ENCODE measurements at places on chromosomes 5 and 9.

GRCh38 chr5:83387041-83387440, 84.5 kb upstream of the VCAN start:
- DNase-seq: no peak

DNA sequence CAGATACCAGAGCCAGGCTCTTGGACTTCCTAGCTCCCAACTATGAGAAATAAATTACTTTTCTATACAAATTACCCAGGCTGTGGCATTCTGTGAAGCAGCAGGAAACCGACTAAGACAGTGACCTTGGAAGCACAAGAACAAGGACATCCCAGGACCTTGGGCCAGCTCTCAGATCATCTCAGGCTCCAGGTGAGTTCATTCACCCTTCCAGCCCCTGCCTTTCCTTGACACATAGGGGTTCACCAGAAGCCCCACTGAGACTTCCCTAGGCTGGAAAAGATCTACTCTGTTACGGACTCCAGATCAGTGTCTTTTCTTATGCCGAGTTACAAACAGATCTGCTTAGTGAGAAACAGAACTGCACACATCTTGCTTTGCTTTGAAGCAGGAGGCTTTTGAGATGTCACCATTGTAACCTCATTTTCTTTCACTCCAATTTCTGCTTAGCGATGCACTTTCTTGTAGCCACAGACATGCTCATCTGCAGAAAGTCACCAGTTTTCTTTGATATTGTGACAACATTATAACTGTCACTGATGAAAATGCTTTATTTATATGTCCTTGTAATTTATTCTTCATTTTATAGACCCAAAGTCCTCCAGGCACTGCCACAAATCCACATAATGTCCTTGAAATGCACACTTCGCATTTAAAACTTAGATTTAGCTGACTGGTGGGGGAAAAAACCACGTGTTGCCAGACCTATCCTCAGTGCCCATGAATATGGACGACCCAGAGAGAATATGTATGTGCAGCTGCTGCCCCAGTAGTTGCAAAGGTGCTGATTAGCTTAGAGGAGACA, 8.1 kb downstream of the CD180 start:
- no peak for DNase-seq

DNA sequence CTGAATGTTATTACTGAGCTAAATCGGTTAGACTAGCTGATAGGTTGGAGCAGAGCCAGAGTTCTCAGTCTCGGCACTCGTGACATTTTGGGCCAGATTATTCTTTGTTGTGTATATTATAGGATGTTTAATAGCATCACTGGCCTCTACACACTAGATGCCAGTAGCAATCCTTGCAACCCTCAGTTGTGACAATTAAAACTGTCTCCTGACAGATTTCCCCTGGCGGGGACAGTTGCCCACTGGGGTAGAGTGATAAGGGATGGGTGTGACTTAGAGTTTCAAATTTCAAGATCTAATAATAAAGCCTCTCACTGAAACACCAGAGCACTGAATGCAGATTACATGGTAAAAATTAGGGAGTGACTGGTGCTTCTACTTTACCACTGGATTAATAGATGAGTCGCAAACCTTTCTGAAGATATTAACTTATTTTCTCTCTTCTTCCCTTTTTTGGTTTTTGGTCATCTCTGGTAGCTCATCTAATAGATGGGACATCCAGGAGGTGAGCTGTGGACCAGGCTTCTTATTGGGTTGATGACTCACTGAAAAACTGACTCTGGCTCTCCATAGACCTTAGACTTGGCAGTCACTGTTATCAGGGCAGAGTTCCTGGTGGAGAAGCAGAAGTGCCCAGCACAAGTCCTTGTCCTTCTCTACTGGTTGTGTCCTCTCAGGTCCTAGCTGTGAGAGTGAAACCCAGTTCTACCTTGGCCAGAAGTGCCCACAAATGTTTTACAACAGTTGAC, 150.3 kb downstream of the UNC13B start:
- no peak for DNase-seq

- DNase-seq: no peak
These were observed 180.2 kb downstream of the DENND1A start for GRCh38 chr9:123749580-123750202.

- DNase-seq: no peak
These were observed 51.2 kb upstream of the TRIM32 start for GRCh38 chr9:116635908-116636307.

DNA sequence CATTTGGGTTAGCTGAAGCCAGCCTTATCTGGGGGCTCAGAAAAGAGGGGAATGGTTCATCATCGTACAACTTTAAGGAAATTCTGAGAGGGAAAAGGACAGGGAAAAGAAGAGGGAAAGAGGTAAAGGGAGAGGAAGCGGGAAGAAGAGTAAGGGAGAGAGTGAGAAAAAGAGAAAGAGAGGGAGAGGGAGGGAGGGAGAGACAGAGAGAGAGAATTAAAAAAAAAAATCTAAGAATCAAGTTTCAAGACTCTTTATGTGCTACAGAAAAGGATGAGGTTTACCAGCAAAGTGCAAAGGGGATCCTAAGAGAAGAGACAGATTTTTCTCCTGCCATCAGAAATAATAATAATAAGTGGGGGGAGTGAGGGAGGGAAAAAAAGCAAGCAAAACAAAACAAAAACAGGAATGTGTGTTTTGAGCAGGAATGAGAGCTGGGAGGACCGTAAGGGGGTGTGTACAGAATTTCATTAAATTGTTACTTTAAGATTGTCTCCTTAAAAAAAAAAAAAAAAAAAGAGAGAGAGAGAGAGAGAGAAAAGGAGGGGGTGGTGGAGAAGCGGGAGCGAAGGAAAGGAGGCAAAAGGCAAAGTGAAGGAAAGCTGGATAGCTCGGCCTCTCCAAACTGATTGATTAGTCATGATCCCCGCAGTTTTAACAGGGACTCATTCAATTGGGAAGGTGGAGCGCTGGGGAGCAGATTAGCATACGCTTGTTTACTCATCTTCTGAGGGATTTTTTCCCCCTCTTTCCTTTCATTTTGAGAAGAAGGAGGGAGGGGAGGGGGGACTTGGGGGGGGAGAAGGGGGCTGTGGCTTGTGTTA, 438 bp upstream of the PAPPA start:
- no peak for DNase-seq

DNA sequence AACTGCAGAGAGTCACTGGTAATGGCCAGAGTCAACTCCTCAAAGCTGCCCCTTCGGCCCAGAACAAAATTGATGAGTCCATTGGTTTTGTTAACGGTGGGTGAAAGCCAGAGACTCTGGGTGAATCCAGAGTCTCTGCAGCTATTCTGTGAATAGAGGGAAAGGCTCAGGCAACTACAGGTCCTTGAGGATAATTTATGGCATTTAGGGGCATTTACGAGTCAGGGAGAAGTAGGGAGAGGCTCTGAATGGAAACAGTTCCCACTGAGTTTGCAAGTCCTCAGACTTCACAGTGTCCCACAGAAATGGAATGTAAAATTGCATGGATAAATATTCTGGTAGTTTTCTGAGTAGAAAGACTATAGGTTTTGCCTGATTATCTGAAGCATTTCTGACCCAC, 257.8 kb downstream of the SEC61B start:
- DNase-seq: no peak

GRCh38 chr9:75147638-75148037, 59.3 kb downstream of the OSTF1 start:
- DNase-seq: no peak

GRCh38 chr9:107294756-107295155, 11.7 kb downstream of the RAD23B start:
- no peak for DNase-seq

- no peak for DNase-seq
These were observed 60.8 kb downstream of the PTPN3 start for GRCh38 chr9:109437286-109437685.

DNA sequence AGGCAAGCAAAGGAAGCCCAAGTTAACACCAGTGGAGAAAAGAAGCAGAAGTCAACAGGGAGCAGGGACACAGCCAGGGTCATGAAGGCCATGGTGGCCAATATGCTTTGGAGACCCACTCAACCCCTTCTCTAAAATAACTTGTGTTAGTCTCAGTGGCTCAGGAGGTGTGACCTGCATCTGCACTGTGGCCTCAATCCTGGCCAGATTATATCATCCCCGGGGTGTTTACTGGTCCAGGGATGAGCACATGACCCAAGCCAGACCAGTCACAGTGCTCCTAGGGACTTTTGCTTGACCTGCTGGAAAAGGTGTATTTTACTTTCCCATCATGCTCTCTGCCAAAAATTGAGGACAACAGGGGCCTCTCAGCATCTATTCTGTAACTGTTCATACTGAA, 105.2 kb downstream of the DPYSL3 start:
- DNase-seq: no peak

GRCh38 chr5:59829386-59829785, 64.1 kb downstream of the PDE4D start:
- no peak for DNase-seq

GRCh38 chr9:89617978-89618377, 13.2 kb downstream of the GADD45G start:
- no peak for DNase-seq

DNA sequence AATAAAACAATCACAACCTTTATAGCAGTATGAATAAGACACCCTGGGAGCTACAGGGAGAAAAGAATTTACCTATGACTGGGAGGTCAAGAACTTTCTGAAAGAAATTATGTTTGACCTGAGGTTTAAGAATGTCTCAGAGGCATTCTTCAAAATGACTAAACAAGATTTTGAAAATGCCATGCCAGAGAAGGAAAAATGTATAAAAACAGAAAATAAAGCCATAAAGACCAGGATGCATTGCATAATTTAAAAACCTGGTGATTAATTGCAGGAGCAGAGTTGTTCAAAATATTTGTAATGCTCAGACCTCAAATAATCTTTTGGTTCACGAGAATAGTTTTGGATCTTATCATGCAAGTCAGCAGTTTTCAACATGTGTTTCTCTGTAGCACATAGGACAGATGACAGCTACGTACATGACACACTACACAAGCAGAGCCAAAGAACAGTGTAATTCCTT, 954.7 kb upstream of the ARRDC3 start:
- no peak for DNase-seq

DNA sequence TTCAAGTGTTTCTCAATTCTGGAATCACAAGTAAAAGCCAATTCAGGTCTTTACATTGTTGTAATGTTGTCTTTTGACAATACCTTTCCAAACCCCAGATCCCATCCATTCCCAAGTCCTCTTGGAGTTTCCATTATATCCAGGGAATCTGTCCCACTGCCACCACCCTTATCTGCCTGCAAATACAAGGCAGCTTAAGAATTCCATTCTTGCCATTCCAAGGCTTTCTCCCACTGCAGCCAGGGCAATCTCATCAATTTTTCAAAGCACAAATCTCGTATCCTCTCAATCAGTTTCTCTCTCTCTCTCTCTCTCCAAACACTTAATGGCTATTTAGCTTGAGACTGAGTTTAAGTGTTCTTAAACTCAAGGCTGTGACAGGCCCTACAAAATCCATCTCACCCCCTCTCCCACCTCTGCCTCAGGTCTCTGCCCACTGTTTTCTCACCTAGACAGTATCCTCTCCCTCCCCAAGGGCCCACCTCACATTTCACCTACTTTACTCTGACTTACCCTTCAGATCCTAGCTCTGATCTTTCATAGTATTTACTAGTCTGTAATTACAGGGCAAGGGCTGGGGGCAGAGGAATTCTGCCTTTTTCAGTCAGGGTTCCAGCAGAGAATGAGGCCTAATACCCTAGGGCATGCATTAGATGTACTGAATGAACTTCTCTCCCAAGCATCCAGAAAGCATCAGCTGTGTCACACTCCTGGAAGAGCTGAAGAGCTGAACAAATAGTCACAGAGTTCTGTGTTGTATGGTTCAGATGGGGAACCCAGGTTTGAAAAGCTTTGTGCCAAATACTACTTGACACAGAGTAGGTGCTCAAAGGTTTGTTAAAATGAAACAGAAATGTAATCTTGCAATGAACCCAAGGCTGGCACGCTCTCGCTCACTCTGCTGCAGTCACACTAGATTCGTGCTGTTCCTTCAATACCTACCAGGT, 46.0 kb downstream of the RAPGEF1 start:
- DNase-seq: no peak

GRCh38 chr5:175715627-175716522, 58.0 kb downstream of the HRH2 start:
- DNase-seq: no peak
